ENCODE measurements at places on chromosomes 12 and 14. TPM values are rescaled to one million over a fixed set of nuclear protein-coding genes. Genes with fewer than 3 reads are reported as not detected.

TSPAN11 gene
- polyA plus RNA-seq = 8.2 TPM

FBLN5 gene
- polyA plus RNA-seq = 0.88 TPM

TBC1D30 gene
- 2.8 TPM for polyA plus RNA-seq

P2RX2 gene
- 2.2 TPM for polyA plus RNA-seq

DTX1 gene
- 7.0 TPM for polyA plus RNA-seq

MYF6 gene
- 0.39 TPM for polyA plus RNA-seq

SERPINA5 gene
- 1.8 TPM for polyA plus RNA-seq

TDRD9 gene
- polyA plus RNA-seq = not detected

DNA sequence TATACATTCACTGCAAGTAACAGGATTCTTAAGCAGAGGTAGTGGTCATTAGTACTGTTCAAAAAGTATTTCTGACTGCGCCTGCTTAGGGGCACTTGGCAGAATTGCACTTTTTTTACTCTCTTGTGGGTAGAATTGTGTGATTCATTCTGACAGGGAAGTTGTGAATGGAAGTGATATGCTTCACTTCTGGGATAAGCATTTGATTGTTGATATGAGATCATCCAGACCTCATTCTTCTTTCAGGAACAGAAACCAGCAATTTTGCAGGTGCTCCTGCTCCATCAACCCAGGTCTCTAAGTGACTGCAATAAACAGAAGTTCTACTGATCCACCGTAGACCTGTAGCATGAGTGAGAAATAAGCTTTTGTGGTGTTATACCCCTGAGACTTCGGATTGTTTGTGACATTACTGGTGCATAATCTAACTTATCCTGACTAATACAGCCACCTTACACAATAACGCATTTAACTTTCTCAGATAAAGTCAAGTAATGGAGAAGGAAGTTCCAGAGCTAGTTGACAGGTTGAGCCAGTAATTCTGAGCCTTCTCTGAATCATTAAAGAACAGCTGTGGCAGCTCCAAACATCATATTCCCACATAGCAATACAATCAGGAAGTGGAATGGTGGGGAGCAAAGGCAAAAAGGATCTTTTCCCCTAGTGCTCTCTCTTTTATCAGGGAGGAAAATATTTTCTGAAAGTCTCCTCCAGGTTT lies 387.9 kb downstream of the SYT1 start:
- no peak overlapping the region for H3K27ac ChIP-seq
- no peaks in the 10 kb centered on the region for H3K4me1 ChIP-seq
- peaks cover 3% of the 10 kb centered on the region for H3K36me3 ChIP-seq
- no peak for DNase-seq
- H3K27me3 ChIP-seq = no peaks in the 10 kb centered on the region

DNA sequence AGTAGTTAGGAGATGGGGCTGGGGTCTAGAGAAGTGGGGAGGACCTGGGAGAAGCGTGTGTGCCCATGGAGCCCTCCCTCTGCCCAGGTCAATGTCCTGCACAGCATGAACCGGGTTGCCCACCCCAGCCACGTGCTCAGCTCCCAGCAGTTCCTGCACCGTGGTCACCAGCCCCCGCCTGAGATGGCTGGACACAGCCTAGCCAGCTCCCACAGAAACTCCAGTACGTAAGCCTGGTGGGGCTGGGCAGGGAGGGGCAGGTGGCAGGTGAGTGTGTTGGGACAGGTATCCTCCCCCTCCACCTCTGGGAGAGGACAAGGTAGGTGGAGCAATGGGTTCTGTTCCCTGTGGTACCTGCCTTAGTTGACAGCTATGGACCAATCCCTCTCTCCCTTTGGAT lies 20.7 kb downstream of the CLSTN3 start:
- no peaks in the 10 kb centered on the region for H3K27me3 ChIP-seq
- DNase-seq = no peak
- H3K27ac ChIP-seq = no peak overlapping the region
- no peak overlapping the region for H3K4me3 ChIP-seq

- H3K27me3 ChIP-seq = no peaks in the 10 kb centered on the region
- DNase-seq = no peak
- H3K36me3 ChIP-seq = no peaks in the 10 kb centered on the region
- no peak overlapping the region for H3K4me3 ChIP-seq
- H3K4me1 ChIP-seq = no peaks in the 10 kb centered on the region
Measured at GRCh38 chr12:125512541-125513298, 447.5 kb downstream of the AACS start.

GRCh38 chr14:50821510-50822464 lies 9.2 kb downstream of the NIN start:
- H3K4me1 ChIP-seq = peaks cover 6% of the 10 kb centered on the region
- H3K4me3 ChIP-seq = no peak overlapping the region
- H3K27me3 ChIP-seq = peaks cover 10% of the 10 kb centered on the region
- DNase-seq = no peak
- no peaks in the 10 kb centered on the region for H3K36me3 ChIP-seq

DNA sequence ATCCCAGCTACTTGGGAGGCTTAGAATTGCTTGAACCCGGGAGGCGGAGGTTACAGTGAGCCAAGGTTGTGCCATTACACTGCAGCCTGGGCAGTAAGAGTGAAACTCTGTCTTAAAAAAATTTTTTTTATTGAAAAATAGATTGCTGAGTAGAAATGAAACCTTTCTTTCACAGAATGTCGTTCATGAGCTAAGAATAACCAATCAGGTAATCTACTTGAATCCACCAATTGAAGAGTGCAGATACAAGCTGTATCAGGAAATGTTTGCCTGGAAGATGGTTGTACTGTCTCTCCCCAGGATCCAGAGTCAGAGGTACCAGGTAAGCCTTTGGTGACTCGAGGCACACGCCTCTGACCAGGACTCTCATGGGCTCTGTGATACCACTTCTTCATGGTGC lies 27.0 kb downstream of the DYNC1H1 start:
- no peaks in the 10 kb centered on the region for H3K27me3 ChIP-seq
- no peak overlapping the region for H3K4me3 ChIP-seq
- no peak for DNase-seq
- no peaks in the 10 kb centered on the region for H3K4me1 ChIP-seq
- peaks cover 76% of the 10 kb centered on the region for H3K36me3 ChIP-seq

- no peak overlapping the region for H3K4me3 ChIP-seq
- no peaks in the 10 kb centered on the region for H3K4me1 ChIP-seq
- H3K36me3 ChIP-seq = no peaks in the 10 kb centered on the region
- H3K27ac ChIP-seq = no peak overlapping the region
Measured at GRCh38 chr14:105503935-105504692, 13.1 kb downstream of the TEDC1 start.

DNA sequence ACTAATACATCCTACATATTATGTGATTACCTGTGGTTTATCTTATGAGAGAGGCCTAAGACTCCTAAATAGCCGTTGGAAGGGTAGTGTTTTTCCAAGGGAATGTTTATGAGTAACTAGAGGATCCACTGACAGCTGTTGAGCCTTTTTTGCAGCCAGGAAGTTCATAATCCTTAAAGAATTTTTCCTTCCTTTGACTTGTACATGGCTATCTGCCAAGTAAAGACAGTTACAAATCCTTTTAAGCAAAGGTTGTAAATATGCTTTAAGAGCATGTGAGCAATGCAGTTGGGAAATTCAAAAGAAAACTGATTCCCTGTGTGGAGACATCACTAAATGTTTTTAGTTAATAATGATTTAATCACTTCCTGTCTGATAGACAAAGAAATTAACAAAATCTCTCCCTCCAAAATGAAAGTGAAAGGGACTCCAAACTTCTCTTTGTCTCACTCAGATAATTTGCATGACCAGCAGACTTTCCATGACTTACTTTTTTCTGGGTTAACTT lies 333.8 kb downstream of the PDZRN4 start:
- DNase-seq = no peak
- H3K4me1 ChIP-seq = no peaks in the 10 kb centered on the region
- no peak overlapping the region for H3K4me3 ChIP-seq
- no peaks in the 10 kb centered on the region for H3K36me3 ChIP-seq

- no peaks in the 10 kb centered on the region for H3K36me3 ChIP-seq
- H3K27me3 ChIP-seq = no peaks in the 10 kb centered on the region
- H3K27ac ChIP-seq = no peak within 1 kb of the TSS
- no peak for DNase-seq
- H3K4me1 ChIP-seq = peaks cover 3% of the 10 kb centered on the region
Measured at GRCh38 chr12:130953771-130954543, at the start of gene ADGRD1. Gene ADGRD1 (plus strand): TSS chr12:130953907. CDS start chr12:130954466, 559 bp downstream.

DNA sequence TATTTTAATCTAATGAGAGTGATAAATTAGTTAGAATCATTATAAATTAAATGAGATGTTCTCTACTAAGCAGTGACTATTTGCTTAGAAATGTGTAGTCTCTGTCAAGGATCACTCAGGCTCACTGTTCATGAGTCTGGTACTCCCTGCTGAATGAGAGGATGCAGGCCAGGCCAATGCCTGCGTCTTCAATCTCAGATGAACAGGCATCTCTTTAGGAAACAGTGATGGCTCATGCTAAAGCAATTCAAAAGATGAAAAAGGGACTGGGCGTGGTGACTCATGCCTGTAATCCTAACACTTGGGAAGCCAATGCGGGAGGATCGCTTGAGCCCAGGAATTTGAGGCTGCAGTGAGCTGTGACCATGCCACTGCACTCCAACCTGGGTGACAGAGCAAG lies 106.8 kb downstream of the ZFC3H1 start:
- no peak for DNase-seq
- no peaks in the 10 kb centered on the region for H3K36me3 ChIP-seq
- peaks cover 1% of the 10 kb centered on the region for H3K27me3 ChIP-seq
- no peak overlapping the region for H3K27ac ChIP-seq
- no peaks in the 10 kb centered on the region for H3K4me1 ChIP-seq
- no peak overlapping the region for H3K4me3 ChIP-seq

GRCh38 chr12:30877105-30877875 lies 49.3 kb upstream of the TSPAN11 start:
- H3K27ac ChIP-seq = no peak overlapping the region
- no peaks in the 10 kb centered on the region for H3K27me3 ChIP-seq
- no peak overlapping the region for H3K4me3 ChIP-seq
- H3K4me1 ChIP-seq = no peaks in the 10 kb centered on the region
- no peaks in the 10 kb centered on the region for H3K36me3 ChIP-seq

DNA sequence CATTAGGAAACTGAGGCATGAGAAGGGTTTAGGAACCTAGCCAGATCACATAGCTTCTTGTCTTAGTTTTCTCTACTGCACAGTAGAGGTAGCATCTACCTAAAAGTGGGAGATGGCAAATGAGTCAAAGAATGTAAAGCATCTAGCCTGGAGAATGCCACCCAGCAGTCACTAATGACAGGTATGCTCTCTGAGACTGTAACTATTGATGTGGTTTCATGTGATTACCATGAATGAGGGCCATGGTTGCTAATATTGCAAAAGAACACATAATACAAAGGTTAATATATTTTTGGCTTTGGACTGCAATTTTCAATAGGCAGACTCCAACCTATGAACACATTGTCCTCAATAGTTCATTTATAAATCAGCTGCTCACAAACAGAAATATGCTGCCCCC lies 389.9 kb downstream of the GRIN2B start:
- peaks cover 14% of the 10 kb centered on the region for H3K4me1 ChIP-seq
- H3K36me3 ChIP-seq = no peaks in the 10 kb centered on the region
- H3K4me3 ChIP-seq = no peak overlapping the region
- H3K27me3 ChIP-seq = no peaks in the 10 kb centered on the region
- H3K27ac ChIP-seq = no peak overlapping the region
- no peak for DNase-seq

DNA sequence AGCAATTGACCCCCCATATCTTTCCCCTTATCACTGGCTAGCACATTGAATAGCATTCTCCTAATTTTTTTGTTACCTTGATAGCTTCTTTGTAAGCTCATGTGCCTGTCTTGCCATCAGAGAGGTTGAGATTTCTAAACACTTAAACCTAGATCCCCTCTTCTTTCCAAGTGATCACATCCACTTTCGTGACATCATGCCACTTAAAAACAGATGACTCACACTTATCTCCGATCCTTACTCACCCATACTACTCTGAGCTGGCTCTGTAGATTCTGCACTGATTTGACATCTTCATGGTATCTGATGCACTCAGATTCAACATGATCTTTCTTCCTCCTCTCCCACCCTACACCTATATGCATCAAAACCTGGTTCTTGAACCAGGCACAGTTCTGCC lies 10.5 kb downstream of the GPR137C start:
- no peaks in the 10 kb centered on the region for H3K4me1 ChIP-seq
- no peaks in the 10 kb centered on the region for H3K36me3 ChIP-seq
- H3K27ac ChIP-seq = no peak overlapping the region
- H3K27me3 ChIP-seq = no peaks in the 10 kb centered on the region

DNA sequence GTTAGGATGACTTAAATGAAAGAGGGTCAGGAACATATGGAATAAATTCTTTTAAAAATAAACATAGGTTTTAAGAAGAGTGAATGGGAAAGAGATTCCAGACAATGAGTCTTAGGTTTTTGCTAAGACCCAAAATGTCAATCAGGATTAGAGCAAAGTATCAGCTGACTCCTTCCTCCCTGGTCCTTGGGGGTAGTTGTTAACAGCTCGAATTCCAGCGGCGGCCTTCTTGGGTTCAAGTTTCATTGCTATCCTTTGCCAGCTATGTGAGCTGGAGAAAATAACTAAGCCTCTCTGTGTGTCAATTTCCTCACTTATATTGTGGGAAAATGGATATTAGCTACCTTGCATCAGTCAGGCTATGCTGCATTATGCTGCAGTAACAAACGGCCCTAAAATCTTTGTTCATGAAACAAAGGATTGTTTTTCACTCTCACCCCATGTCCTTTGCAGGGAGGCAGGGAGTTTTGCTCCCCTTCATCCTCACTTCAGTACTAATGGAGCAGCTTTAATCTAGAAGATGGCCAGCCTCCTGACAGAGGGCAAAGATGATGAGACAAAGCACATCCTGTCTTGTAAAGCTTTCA lies 83.8 kb upstream of the RFLNA start:
- H3K36me3 ChIP-seq = no peaks in the 10 kb centered on the region
- H3K4me1 ChIP-seq = no peaks in the 10 kb centered on the region

DNA sequence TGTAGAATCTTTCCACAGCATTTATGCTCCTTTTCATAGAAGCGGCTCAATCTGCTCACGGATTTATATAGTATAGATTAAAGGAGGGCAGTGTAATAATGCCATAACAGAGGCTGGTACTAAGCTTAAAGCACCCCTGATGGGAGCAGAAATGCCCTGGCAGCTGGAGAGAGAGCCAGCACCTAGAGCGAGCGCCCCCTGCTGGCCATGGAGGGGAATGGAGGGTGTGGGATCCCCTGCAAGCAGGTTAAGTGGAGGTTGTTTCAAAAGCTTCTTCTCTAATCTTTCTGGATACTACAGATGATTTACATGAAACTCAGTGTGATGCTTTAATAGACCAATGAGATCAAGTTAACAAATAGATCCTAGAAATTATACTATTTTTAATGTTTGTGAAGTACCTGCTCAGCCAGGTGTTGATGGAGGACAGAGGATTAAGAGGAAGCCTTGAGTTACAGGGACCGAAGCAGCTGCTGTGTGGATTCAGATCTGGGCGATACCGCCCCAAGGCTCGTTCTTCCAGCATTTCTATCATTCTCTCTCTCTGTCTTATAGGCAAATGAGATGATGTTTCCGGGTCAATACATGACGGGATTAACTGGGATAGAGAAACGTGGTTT lies 1519.3 kb upstream of the TMEM132C start:
- H3K36me3 ChIP-seq = no peaks in the 10 kb centered on the region
